ENCODE measurements at places on chromosomes 2 and 18.

GRCh38 chr2:114160263-114160981 lies 270.5 kb downstream of the ACTR3 start:
- DNase-seq: no peak

DNA sequence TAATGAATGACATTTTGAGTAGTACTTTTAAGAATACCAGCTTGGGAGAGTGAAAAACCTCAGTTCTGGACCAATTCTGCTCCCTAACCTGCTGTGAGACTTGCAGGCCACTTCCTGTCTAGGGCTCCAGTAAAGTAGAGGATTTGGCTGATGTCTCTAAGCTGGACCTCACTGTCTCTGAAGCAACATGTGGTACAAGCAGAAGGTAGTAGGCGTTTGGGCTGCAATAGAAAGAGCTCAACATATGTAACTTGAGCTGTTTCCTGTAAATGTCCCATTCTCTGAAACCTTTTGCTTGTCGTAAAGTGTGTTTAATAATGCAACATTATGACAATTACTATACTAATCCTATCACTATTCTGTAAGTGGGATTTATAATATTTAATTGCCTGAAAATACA lies 213.1 kb downstream of the MYO3B start:
- DNase-seq: no peak

DNA sequence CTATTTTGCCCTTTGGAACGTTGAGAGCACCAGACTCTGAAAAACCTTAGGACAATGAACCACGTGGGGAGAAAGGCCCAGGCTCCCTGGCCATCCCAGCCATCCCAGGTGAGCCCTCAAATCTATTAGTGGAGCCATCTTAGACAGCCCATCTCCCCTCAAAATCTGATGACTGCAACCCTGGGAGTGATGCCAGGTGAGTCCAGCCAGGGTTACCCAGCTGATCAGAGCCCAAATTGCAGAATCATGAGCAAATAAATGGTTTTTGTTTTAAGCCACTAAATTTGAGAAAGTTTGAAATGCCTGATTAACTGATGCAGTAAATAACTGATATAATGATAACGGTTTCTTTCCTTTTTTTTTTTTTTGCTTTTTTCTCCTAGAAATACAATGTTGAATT lies 242.4 kb downstream of the GCA start:
- no peak for DNase-seq

DNA sequence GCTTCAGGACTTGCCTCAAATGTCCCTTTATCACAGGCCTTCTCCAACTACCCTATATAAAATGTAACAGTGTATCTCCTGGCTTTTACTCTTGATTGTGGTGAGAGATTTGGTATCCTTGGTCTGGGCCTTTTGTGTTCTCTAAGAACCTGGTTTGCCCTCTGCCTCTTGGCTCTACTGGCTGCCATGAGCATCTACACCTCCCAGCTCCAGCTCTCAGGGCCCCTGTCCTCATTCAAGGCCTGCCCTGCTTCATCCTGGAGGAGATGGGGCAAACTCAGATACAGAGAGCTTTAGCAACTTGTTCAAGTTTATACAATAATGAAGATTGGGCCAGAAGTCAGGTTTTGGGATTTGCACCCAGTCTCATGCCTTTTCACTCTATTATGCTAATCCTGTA lies 45.0 kb downstream of the QPCT start:
- no peak for DNase-seq

DNA sequence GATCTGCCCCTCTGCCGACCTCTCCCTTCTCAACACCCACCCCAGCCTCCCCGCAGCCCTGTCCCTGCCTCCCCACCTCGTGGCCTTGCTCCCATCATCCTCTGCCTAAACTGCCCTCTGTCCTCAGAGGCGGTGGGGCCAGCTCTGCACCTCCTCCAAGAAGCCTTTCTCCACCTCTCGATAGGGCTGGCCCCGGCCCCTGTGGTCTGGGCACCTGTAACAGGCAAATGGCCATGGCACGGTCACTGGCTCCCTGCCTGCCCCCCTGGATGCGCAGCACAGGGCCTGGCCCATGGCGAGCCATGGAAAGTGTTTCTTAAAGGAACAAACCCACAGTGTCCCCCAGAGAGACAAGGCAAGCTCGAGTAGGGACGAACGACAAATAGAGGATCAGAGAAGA lies 42.0 kb downstream of the MYO7B start:
- DNase-seq: no peak

- DNase-seq: no peak
These were observed 260.5 kb upstream of the MYT1L start for GRCh38 chr2:2591542-2591940.

DNA sequence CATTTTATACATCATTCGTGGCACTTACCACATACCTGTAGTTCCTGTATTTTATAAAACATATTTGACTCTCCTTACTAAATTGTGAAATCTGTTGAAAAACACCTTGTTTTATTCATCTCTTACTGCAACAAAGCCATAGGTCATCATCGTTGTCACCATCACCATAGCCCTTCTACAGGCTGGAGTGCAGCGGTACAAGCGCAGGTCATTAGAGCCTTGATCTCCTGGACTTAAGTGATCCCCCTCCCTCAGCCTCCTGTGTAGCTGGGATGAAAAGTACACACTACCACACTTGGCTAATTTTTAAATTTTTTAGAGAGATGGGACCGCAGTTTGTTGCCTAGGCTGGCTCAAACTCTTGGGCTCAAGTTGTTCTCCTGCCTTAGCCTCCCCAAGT lies 184.2 kb downstream of the PHLPP1 start:
- no peak for DNase-seq

- peak; percentile 83 for DNase-seq
These were observed 624 bp upstream of the MAP4K3 start for GRCh38 chr2:39437522-39438296.

DNA sequence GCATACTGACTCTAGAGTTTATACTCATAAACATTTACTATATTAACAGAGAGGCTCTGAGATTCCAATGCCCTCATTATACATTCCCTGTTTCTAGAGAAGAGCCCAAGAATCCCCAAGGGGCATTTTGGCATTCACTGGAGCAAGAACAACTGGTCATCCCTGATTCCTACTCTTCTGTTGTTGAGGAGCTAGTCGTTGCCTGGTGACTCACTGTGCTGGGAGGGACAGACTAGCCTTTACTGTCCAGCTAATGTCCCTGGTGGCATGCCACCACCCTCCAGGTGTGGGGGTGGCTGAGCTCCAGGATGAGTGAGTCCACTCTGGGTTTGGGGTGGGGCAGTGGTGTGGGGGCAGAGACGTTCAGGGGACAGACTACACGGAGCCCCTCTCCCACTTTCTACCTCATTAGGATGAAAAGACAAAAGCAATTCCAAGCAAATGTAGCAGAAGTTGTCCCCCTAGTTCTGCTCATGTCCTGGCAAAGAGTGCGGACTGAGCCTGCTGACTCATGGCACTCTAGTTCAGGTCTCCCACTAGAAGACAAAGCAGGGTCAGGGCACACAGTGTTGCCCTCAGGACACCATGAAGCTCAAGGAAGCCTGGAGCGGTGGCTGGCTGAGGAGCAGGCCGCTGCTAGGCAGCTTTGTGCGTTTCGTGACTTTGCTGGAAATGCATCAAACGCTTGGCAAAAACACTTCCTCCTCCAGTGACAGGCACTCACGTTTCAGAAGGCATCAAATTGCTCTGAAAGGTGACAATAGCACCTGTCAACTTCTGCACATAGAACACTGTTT lies 49.4 kb downstream of the RHOB start:
- peak; percentile 45 for DNase-seq

DNA sequence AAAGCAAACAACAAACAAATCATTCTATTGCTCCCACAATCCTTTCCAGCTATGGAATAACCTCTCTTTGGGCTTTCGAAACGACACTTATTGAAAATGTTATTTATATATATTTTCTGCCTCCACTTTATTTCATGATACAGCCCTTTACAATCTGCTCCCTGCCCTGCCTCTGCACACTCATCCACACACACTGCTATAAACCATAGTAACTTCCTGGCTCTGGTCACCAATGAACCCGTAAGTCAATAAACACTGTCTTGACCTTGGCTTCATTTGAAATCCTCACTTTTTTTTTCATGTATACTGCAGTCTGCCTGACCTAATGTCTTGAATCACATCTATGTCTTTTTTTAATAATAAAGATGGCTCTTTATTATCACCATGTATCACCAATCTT lies 161.5 kb downstream of the SLC39A10 start:
- no peak for DNase-seq

GRCh38 chr2:141062031-141062430 lies 1068.8 kb downstream of the LRP1B start:
- DNase-seq: no peak

- peak; percentile 79 for DNase-seq
These were observed 599.9 kb downstream of the TMEM182 start for GRCh38 chr2:103361712-103362111.

GRCh38 chr2:47238638-47239037 lies 83.5 kb upstream of the STPG4 start:
- DNase-seq: no peak

GRCh38 chr18:23178661-23179081 lies 43.4 kb downstream of the CABLES1 start:
- no peak for DNase-seq

- peak; percentile 90 for DNase-seq
These were observed 319 bp upstream of the EN1 start for GRCh38 chr2:118847762-118848172.

DNA sequence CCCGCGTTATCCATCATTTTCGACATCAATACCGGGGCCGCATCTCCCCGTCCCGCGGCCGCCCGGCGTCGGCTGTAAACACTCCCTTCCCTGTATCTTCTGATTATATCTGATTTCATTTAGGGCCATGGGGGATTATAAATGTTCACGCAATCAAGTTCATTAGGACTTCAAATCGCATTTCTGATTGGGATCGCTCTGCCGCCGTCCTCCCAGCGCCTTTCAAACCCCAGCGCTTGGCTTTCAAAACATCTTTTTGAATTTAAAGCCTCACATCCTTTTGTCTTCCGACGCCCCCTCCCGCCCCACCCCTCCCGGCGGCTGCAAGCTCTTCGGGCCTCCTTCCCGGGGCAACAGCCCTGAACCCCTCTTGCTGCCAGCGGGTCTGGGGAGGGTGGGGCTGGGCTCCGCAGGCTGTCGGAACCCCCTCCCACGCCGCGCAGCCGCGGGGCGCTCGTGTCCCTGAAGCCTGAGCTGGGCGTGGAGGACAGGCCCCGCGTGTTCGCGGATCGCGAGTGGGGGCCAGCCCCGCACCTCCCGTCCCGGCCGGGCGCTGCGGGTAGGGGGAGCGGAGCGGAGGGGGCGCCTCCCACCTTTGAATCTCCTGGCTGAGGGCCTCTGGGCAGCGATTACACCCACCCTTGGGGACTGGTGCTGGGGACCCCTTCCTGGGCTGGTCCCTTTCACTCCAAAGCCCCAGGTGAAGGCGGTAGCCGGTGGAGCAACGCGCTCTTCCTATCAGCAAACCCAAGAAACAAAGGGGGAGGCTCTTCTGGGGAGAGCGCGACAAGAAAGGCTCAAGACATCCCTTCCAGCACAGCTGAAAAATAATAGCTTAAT lies 11.3 kb upstream of the GBX2 start:
- no peak for DNase-seq

GRCh38 chr2:145961846-145962245 lies 1441.9 kb upstream of the ZEB2 start:
- DNase-seq: no peak

- no peak for DNase-seq
These were observed 37.2 kb upstream of the SLC8A1 start for GRCh38 chr2:40488927-40489677.

DNA sequence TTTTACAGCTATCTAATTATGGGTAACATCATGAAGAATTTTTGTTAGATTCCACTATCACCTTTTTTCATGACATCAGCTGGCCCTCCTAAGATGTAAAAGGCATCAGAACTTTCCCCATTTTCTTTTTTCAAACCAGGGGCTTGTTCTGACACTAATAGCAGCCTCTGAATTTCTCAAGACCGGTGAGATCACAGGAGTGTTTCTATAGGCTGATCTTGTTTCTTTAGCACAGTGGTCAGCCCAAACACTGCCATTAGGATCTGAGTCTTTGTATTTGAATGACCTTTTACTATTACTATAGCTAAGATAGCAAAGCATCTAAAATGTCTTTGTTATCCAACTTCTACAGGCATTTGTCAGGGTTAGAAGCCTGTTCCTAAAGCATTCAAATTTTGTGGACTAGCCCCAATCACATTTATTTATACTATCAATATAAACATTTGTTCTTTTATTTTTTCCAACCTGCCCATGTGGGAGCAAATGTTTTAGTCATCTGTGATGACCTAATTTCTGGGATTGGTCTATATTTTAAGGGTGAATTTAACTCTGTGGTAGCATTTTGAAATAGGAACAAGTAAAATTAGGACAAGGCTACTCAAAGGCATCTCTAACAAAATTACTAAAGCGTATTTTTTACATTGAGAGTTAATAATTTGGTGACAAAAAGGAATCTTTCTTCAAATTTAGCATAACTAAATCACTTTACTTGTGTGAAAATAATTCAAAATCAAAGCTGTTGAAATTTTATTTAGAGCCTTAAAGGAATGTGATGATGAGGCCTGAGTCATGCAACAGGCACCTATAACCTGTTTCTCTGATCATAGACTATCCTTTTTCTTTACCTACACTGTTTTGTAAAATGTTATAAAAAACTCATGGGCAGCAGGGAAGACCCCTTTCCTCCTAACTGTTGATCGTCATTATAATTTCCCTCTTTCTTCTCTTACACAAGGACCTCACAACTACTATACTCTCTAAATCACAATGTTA lies 39.3 kb downstream of the ZAP70 start:
- DNase-seq: no peak

- DNase-seq: no peak
These were observed 311.9 kb upstream of the RAB6C start for GRCh38 chr2:129667577-129667976.

- no peak for DNase-seq
These were observed 389.7 kb downstream of the TXNL1 start for GRCh38 chr18:56248610-56249235.

DNA sequence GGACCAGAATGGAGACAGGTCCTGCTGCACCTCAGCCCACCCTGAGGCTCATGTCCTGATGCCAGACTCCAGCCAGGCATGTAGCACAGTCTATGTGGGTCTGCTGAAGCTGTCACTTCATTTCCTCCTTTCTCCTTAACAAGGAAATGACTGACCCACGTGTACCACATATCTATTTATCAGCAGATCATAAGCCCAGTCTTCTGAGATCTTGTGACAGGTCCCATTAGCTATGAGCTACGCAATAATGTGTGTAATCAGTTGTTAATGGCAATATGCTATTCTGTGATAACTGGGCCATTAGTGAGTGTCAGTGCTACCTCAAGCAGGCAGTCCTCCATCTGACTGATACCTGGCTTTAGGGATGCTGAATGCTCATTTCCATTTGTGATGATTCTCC lies 615.3 kb downstream of the BCL11A start:
- no peak for DNase-seq

All from NCI-H2171 treated with DMSO at 0.1 percent for 48 hours (cell line).